ENCODE measurements at places on chromosomes 1 and 21.

DNA sequence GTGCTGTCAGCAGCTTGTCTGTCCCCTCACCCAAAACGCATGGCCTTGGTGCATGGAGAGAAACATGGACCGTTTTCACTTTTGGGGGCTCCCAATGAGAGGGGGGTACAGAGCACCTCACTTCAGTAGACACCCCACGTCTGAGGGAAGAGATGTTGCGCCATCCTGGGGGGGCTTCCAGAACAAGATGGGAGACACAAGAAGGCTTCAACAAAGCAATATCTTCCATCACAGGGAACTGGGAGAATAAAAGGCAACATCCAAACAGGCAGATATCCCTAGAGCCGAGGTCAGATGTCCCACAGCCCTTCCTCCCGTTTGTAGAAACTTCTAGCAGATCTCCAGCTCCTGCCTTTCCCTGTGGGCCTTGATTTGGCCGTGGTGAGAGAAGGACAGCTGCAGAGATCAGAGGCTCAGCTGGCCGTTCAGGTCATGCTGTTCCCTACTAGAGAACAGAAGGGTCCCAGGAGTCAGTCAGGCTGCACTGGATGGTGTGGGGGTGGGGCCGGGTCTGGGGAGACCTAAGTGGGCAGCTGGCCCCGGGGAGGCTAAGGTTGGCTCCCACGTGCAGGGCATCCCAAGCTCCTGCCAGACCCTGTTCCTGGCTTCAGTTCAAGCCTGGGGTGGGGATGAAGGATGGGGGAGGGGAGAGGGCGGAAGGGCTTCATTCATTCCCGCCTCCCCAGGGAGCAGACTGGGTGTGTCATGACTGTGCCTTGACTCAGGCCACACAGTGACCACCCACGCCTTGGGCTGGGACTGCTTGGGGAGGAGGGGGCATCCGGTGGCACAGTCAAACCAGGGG lies 4.4 kb downstream of the PLOD1 start:
- no peak for DNase-seq

- no peak for DNase-seq
Measured at GRCh38 chr1:230976825-230977747, 1.6 kb downstream of the TTC13 start.

DNA sequence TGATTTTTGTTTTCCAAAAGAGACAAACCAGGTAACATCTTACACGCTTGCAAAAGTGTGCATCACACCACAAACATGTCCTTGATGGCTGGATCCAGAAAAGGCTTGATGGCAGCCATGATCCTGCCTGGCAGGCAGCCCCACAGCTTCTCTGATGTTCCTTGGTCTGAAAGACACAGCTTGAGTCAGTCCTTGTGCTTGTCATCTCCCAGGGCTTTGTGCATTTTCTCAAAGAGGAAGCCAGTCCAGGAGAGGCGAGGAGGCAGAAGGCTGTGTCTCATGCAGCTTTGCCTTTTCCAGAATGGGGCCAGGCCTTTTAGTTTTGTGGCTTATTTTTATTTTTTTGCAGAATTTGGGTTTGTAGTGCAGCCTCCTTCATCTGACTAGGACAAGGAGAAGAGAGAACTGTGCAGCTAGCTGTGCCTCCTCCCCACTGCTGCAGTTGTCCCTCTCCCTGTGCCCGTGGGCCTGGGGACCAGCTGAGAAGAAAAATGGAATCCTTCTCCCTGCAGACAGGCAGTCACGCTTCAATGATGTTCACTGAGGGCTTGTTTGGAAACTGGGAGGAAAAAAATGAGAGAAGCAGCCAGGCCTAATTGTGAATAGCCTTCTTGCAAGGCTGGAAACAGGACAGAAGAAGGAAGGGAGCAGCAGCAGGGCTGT lies 7.4 kb downstream of the FNDC5 start:
- no peak for DNase-seq

DNA sequence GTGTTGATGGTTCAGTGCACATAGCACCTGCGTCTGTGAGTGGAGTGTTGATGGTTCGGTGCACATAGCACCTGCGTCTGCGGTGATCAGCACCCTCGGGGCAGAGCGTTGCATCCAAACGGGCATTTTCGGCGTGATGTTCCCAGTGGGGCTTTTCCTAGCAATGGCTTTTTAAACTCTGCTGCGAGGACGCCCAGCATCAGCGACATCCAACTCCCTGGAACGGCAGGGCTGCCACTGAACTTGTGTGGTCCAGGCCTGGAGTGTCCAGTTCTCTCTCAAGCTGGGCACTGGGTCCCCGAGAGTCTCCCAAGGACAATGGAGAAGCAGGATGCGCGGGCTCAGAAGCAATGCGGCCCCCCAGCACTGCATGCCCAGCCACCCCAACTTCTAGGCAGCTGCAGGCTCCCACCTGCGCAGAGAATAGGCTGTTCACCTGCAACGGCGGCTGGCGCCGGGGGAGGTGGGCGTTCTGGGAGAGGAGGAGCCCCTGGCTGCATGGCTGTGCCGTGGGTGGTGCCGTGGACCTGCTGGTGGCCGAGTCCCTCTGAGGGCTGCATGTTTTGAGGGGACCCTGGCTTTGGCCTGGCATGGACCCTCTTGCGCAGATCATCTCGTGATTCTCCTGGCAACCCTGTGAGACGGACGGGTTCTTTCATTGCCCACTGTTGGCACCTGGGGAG lies 10.1 kb upstream of the C1orf174 start:
- no peak for DNase-seq

- no peak for DNase-seq
Measured at GRCh38 chr1:201183753-201184152, 6.9 kb upstream of the IGFN1 start.

DNA sequence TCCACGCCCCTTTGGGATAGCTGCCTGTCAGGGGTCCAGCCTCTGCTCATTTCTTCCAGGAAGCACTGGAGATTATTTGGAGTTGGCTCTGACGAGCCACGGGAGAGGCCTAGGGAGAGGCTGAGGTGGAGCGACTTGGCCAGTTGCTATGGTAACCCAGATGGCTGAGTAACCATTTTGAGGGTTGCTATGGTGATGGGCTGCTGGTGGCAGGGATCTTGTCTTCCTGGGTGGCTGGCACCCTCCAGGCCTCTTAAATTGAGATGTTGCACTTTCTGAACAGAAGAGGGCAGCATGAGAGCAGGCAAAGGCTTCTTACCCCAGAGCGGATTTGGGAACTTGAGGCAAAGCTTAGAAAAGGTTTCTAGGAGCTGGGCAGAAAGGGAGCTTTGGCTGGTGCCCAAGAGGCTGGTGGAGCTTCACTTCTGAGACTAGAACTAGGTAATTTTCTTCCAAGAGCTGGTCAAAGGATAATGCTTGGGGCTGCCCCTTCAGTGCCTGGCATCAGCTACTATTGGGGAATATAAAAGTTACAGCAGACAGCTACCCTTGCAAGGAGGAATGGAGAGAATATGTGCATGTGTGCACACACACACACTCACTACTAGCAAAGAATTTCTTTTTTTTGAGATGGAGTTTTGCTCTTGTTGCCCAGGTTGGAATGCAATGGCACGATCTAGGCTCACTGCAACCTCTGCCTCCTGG lies 72.5 kb downstream of the NDUFS5 start:
- DNase-seq, result no peak

DNA sequence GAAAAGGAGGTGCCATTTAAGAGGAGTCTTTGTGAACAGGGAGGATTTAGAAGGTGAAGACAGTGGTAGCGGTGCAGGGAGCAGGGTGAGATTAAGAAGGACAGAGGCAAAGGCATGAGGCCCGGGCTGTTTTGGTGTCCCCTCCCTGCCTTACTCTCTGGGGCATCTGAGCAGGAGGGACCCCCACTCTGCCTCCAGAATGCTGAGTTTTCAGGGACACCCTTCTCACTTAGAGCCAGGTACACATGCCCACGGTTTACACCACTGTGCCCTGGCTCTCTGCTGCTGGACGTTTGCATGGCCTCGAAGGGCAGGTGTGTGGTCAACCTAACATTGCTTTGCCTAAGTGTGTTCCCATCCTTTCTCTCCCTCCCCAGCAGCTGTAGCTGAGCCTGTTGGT lies 20.5 kb upstream of the PARP1 start:
- DNase-seq, result no peak

DNA sequence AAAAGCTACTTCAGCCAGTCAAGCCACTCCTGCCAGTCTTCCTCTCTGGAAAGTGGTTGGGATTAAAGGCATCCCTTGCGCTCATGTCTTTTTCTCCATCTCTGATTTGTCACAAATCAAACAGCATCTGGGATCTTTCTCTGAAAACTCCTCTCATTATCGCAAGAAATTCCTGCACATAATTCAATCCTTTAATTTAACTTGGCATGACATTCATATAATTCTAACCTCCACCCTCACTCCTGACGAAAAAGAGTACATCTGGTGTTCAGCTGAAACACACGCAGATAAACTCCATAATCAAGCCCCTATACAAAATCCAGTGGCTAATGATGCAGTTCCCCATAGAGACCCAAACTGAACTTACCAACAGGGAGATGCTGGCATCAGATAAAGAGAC lies 19.4 kb upstream of the SLC2A5 start:
- DNase-seq, result no peak

GRCh38 chr1:194056169-194056568 lies 869.8 kb upstream of the B3GALT2 start:
- no peak for DNase-seq

DNA sequence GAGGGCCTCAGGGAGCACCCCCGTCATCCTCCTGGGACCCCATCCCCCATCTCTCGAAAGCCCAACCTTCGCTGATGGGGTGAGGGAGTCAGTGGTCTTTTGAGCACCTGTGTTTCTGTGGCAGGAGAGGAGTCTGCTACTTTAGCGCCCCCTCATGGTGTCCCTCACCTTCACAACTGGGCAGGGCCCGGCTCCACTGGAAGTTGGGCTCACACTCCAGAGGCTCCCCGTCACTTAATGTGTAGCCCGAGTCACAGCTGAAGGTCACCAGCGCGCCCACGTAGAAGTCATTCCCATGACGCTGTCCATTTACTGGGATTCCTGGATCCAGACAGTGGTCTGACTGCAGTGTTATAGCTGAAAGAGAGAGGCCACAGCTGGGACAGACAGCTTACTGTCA lies 139.5 kb upstream of the HMGB4 start:
- no peak for DNase-seq
